Stimulated activated CD4-positive, alpha-beta T cell treated with anti-CD3 and anti-CD28 coated beads, Interleukin-12 subunit alpha, Interleukin-12 subunit beta, amount 100 ng/mL, for 4 hours (primary cell): ENCODE measurements at places on chromosomes 7 and 10.

DNA sequence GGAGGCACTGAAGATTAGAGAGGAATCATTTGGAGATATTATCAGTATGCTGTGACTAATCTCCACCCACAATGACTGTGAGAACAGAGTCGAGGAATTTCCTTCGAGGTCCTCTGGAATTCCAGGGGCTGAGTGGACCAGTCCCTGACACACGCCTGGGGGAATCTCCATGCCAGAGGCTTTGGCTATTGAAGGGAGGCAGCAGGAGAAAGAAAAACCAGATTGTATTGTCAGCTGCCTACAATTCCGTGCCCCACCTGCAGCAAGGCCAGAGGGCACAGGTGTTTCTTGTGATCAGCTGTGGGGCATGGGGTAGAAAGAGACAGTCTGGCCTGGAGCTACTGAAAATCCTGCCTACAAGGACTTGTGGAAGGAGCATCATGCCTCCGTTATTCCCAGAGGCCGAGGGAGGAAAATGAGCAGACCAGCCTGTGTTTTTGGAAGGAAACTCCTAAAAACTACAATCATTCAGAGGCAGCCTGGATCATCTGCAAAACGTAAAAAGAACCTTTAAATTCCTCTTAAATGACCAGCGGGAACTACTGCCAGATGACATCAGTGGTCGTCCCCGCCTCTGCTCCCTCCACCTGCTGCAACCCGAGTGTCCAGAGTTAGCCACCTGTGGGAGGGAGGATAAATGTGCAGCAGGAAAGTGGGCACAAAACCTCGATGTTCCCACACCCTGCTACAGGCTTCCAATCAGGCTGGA, 25.4 kb upstream of the ANK3 start:
- no peak for DNase-seq

DNA sequence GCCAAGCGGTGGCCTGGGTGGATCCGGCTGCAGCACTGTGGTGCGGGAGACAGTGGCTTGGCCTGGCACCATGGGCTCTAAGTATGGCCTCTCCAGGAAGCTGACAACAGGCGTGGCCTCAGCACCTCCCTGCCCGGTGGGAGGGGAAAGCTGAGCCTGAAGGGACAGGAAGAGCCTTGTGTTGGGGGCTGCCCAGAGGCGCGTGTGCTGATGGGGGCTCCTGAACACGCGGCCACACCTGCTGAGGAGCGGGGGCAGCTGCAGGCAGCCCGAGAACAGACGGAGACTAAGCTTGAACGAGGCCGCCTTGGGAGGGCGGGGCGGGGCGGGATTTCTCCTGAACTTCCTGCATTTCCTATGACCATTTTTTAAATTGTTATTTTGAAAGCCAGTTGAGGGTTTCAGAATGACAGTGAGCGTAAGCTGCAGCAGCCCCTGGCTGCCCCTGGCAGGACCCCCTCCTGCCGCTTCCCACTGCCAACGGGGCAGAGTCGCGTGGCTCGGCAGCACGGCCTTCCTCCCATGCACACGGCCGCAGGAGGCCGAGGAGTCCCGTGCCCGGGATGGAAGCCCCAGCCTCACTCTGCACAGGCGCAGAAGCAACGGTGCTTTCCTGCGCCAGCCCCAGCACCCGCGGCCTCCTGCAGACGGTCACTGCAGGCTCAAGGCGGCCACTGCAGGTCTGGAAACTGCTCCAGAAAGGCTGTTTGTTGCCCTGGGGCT, 43.2 kb downstream of the DPYSL4 start:
- DNase-seq, result peak; percentile 26

DNA sequence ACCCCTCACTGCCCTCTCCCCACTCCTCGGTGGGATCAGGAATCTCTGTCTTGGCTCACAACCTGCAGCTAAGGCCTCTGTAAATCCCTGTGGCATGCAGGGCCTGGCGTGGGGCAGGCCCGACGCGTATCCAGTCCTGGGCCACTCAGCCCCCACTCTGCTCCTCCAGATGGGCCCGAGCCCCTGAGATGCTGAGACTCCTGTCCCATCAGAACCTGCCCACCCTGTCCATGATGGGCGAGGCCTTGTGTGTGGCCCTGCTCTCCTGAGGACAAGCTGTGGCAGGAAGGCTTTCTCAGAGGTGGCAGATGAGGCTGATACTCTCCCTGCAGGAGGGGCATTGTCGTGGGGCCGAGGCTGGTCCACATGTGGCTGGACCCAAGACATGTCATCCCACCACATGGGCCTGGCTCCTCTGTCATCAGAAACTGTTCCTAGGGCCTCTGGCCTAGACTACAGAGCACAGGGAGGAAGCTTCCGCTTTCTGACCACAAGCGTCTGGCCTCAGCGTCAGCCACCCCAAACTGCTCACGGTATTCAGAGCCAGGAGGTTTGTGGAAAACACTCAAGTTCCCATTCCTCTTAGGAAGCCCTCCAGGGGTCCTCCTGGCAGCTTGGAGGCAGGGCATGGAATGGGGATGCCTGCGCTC, 6.0 kb downstream of the ALOX5 start:
- no peak for DNase-seq

- DNase-seq, result no peak
These were observed 65.4 kb downstream of the TCERG1L start for GRCh38 chr10:131246089-131246488.

- DNase-seq, result no peak
These were observed 64.8 kb upstream of the CAPZA2 start for GRCh38 chr7:116797612-116798011.

GRCh38 chr7:105015390-105015965, 1.5 kb downstream of the KMT2E start:
- no peak for DNase-seq

GRCh38 chr10:115830265-115830970, 442.6 kb downstream of the GFRA1 start:
- DNase-seq, result no peak

- DNase-seq, result no peak
These were observed 182.6 kb downstream of the SEMA3E start for GRCh38 chr7:83466187-83466923.

DNA sequence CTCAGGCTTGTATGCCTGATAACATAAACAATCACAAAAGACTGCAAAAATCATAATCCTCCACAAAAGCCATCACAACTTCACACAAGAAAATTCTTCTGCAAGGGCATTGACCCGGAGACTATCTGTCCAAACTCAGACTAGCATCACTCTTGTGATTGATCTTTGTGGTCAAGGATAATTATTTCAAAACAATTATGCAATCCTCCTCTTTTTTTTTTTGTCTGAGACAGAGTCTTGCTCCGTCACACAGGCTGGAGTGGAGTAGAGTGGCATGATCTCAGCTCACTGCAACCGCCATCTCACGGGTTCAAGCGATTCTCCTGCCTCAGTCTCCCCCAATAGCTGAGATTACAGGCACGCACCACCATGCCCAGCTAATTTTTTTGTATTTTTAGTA, 22.2 kb downstream of the CDNF start:
- DNase-seq, result no peak

DNA sequence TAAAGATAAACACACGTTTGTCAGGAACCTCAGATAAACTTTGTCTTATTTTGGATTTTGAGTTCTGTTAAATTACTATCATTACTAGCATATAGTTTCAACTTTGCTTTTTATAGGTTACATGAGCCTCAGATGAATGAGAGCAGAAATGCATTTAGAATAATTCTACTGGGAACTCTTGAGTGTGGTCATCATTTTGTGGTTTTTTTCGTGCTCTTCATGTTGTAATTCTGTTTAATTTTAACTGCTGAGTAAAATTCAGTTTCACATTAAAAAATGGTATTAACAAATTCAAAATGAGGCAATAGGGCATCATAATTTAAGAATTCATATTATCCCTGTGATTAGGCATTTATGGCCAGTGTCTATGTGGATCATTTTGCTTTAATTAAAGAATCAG, 72.9 kb downstream of the GNAI1 start:
- no peak for DNase-seq

GRCh38 chr7:21480693-21481403, 53.0 kb downstream of the SP4 start:
- no peak for DNase-seq

DNA sequence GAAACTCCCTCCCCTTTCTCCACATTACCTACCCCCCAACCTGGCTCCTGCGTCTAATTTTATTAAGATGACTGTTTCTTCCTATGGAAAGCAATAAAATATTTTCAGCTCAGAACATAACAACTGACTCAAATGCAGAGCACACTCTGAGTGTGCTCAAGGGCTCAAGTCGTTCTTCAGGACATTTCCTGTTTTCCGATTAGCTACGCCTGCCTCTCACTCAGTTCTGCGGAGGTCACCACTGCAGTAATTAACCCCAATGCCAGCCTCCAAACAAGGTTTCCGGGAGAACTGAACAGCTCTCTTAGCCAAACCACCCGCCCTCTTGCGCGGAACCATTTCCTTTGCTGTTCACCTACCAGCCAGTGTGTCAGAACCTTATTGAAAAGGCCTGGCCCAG, 19.3 kb downstream of the MYOF start:
- DNase-seq, result peak; percentile 6

DNA sequence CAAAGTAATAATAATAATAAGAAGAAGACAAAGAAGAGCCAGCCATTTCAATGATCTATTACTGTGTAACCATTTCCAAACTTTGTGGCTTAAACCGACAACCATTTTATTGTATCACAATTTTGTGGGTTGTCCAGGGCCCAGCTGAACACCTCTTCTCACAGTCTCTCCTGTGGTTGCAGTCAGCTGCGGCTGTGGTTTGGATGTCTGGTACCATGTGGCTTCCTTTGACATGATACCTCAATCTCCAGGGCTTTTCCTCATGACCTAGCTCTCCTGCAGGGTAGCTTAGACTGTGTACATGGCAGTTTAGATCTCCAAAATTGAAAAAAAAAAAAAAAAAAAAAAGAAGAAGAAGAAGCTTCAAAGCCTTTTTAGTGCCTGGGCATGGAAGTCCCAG, 72.6 kb upstream of the NFKB2 start:
- no peak for DNase-seq

DNA sequence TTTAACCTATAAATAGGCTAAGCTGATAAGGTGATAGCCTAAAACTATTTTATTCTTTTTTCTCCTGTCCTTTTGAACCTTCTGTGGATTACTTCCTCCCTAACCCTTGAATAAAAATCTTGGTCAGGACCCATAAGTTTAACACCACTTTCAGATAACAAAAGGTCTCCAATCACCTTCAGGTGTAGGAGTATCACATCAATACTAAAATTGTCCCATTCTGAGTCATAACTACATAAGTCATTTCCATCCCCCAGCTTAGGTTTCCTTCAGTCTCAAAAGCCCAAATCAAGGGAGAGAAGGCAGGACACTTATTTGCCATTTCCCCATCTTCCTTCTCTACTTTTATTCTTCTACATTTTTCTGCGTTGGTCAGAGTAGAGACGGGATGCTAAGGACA, 56.9 kb upstream of the WNT16 start:
- DNase-seq, result no peak

DNA sequence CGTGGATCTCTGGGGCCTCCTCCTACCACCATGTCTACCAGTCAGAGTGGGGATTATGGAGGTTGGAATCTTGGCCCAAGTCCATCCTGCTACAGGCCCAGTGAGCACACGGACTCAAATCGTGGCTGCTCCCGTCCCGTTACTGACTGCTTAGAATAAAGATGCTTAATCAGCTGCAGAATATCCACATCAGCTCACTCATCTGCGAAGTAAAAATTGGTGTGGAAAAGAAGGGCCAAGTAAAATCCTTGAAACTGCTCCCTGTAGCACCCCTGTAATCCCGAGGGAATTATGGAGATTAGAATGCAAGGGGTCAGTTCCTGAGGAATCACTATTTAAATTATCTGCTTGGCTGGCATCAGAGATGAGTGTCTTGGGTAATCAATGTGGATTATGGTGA, 13.0 kb upstream of the HTR5A start:
- DNase-seq, result no peak
